ENCODE measurements at places on chromosomes 7 and 10. TPM values are rescaled to one million over a fixed set of nuclear protein-coding genes. Genes with fewer than 3 reads are reported as not detected.

GRCh38 chr10:116093031-116093430 is 180.0 kb downstream of the GFRA1 start:
- H3K27me3 ChIP-seq: no peaks in the 10 kb centered on the region
- H3K4me3 ChIP-seq: no peak overlapping the region
- H3K4me1 ChIP-seq: no peaks in the 10 kb centered on the region
- H3K27ac ChIP-seq: no peak overlapping the region
- no peaks in the 10 kb centered on the region for H3K36me3 ChIP-seq
- DNase-seq: no peak

The EVX1 gene
- not detected for total RNA-seq

DNA sequence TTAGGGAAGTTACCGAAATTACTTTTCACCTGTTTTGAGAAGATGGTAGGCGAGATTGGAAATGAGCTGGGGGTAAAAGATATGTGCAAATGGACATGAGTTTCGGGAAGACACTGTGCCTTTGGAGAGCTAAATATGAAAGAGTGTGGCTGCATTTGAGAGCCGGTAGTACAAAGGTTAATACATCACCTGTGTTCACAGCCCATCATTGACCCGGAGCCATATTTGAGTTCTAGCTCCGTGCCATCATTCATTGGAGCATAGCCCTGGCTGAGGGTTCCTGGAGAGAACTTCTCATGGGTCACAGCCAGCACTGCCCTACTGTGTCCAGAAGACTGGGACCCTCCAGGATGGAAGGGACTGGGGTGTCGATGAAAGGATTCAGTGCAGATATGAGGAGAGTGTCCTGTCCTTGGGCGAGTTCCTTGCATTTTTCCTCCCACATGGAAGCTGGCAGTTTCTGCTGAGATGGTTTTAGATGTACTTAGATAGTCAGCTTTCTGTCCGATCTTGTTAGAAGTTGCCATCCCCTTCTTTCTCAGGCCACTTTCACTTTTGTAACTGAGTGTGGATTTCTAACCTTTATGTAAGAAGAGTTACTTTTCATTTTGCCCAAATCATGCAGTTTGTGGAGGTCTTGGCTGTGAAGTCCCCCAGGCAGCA is 138.8 kb downstream of the JCAD start:
- H3K27me3 ChIP-seq: no peaks in the 10 kb centered on the region
- H3K27ac ChIP-seq: peak overlapping the region; percentile 64
- H3K4me3 ChIP-seq: no peak overlapping the region
- H3K36me3 ChIP-seq: no peaks in the 10 kb centered on the region
- DNase-seq: no peak

DNA sequence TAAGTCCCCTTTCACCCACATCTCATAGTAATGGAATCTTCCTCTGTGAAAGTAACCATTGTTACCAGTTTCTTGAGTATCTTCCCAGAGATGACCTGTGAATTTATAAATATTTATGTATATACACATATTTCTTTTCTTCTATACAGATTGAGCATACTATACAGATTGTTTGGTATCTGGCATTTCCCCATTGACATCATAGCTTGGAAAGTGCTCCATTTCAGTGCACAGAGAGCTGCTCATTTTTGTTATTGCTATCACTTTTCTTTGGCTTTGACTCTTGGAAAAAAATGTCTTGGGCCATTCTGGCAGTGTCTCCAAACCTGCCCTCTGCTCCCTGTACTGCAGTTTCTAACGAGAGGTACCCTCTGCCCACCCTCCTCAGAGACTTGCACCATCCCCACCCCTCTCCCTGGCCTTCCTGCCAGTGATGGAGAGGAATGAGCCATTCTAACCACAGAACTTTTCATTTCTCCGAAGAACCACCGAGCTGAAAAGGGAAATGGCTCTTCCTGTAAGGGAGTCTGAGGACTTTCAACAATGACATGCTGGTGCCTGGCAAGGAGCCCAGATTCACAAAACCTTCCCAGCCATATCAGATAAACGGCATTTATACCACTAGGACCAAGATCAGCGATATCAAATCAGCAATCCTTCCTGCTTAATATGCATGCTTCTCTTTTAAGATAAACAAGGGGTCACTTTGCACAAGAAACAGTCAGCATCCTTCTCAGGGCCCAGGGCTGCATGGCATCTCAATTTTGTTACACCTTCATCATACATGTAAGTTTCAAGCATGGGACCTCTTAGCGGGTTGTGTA is 19.7 kb upstream of the CCSER2 start:
- H3K36me3 ChIP-seq: no peaks in the 10 kb centered on the region
- no peaks in the 10 kb centered on the region for H3K4me1 ChIP-seq
- H3K27me3 ChIP-seq: no peaks in the 10 kb centered on the region

DNA sequence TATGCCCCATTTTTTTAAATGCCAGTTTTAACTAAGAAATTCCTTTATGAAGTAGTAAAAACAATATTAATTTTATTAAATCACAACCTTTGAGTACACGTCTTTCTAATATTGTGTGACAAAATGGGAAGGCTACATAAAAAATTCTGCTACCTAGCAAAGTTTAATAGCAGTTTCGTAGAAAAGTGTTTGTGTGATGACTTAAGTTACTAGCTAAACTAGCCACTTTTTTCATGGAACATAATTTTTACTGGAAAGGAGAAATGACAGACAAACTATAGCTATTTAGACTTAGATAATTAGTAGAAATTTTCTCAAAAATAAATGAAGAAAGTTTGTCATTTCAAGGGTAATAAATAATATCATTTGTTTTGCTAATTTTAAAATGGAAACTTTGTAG is 153.1 kb downstream of the GPAM start:
- no peak overlapping the region for H3K4me3 ChIP-seq
- no peak overlapping the region for H3K27ac ChIP-seq
- no peaks in the 10 kb centered on the region for H3K36me3 ChIP-seq
- H3K4me1 ChIP-seq: no peaks in the 10 kb centered on the region
- no peak for DNase-seq

DNA sequence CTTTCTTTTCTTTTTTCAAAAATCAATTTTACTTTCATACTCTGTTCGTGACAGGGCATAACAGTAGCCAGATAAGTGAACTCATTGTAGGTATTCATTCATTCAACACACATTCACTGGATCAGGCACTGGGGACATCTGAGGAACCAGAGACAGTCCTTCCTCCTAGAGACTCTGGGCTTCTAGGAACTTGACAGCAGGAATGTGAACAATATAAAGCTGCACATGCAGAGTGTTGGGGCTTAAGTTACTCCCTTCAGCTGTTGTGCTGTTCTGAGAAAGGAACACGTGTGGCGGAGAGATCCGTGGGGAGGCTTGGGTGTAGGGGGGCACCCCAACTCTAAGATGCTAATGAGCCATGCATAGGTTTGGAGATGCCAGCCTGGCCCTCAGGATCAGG is 120.4 kb downstream of the PKD1L1 start:
- no peak for DNase-seq
- no peaks in the 10 kb centered on the region for H3K27me3 ChIP-seq
- H3K4me3 ChIP-seq: no peak overlapping the region
- peaks cover 5% of the 10 kb centered on the region for H3K4me1 ChIP-seq

GRCh38 chr10:1558906-1559305 is 178.4 kb downstream of the ADARB2 start:
- H3K27me3 ChIP-seq: peaks cover 22% of the 10 kb centered on the region
- no peaks in the 10 kb centered on the region for H3K4me1 ChIP-seq
- no peak overlapping the region for H3K27ac ChIP-seq
- H3K36me3 ChIP-seq: no peaks in the 10 kb centered on the region
- DNase-seq: no peak
- H3K4me3 ChIP-seq: no peak overlapping the region

The FGL2 gene
- 17.4 TPM for total RNA-seq

GRCh38 chr10:9824631-9825071 is 1193.0 kb upstream of the CELF2 start:
- no peaks in the 10 kb centered on the region for H3K4me1 ChIP-seq
- DNase-seq: no peak
- no peaks in the 10 kb centered on the region for H3K27me3 ChIP-seq
- H3K4me3 ChIP-seq: no peak overlapping the region

The PAPSS2 gene
- 21.1 TPM for total RNA-seq

The CCDC172 gene
- not detected for total RNA-seq

DNA sequence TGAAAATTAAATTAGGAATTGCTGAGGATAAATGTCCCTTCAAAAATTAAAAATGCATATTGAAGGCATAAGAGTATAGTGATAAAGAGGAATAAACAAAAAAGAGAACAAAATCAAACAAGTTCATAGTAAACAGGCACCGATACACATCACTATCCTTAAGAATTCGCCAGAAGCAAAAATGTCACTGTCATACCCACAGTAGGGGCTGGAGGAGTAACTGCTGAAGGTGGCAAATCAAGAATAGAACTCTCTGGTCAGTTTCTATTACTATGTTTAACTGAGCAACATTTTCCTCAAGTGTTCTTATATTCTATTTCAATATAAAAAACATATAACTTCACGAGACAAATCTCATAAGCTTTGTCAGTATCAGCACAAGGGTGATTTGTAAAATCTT is 84.0 kb downstream of the VPS41 start:
- no peak overlapping the region for H3K4me3 ChIP-seq
- H3K36me3 ChIP-seq: no peaks in the 10 kb centered on the region
- no peaks in the 10 kb centered on the region for H3K27me3 ChIP-seq
- H3K27ac ChIP-seq: no peak overlapping the region
- no peak for DNase-seq

- H3K4me1 ChIP-seq: no peaks in the 10 kb centered on the region
- H3K27me3 ChIP-seq: no peaks in the 10 kb centered on the region
- DNase-seq: no peak
- no peak overlapping the region for H3K27ac ChIP-seq
- H3K36me3 ChIP-seq: no peaks in the 10 kb centered on the region
These were observed 105.5 kb upstream of the CSTF2T start for GRCh38 chr10:51804866-51805265.

DNA sequence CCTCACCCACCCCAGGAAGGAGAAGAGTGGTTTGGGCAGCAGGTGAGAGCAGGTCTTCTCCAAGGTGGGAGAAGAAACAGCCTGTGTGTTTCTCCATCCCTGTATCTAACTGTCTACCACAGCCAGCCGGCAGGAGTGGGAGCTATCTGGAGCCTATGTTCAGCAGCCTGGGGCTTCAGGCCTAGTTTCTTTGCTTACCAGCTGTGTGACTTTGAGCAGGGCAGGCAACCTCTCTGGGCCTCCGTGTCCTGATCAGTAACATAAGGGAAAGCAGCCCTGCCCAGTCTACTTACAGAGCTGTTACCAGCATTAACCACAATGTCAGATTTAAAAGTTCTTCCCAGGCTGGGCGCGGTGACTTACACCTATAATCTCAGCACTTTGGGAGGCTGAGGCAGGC is 450.7 kb upstream of the ZMIZ1 start:
- H3K27ac ChIP-seq: no peak overlapping the region
- H3K27me3 ChIP-seq: no peaks in the 10 kb centered on the region
- no peaks in the 10 kb centered on the region for H3K36me3 ChIP-seq
- H3K4me3 ChIP-seq: no peak overlapping the region
- no peaks in the 10 kb centered on the region for H3K4me1 ChIP-seq
- no peak for DNase-seq

The UCN3 gene
- not detected for total RNA-seq

DNA sequence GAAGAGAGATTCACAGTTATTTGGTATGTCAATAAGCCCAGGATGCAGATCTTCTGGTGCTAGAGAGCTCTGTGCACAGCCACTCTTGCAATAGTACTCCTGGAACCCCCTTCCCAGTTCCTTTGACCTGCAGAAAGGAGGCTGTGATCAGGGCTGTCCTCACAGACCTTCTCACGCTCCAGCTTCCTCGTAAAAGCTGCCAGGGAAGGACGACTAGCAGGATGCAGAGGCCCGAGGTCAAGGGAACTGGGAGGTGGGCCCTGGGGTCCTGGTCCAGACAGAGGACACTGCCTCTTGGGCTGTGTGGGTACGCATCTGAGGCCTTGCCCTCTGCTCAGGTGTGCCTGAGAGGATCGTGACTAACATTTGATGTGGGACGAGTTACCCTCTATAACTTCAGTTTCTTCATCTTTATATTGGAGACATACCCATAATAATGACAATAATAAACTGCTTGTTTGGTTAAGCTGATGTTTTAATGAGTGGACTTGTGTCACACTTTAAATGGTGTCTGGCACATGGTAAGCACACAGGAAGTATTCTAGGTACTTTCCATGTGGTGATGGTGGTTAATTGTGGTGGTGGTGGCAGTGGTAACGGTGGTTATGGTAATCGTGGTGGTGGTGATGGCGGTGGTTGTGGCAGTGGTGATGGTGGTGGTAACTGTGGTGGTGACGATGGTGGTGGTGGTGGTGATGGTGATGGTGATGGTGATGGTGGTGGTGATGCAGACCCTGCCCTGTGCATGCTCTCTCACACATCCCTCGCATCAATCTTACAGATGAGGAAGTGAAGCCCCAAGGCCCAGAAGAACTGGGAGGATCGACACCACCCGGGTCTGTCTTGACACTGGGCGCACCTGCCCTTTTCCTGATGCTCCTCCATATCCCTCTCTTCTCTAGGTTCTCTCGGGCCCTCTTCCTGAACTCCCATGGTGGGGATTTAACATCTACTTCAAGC is 235.2 kb upstream of the GRB10 start:
- no peak overlapping the region for H3K4me3 ChIP-seq
- DNase-seq: no peak
- H3K27me3 ChIP-seq: no peaks in the 10 kb centered on the region
- no peaks in the 10 kb centered on the region for H3K4me1 ChIP-seq
- H3K36me3 ChIP-seq: no peaks in the 10 kb centered on the region

The CLCN1 gene
- not detected for total RNA-seq

GRCh38 chr10:71133710-71134686 is 78.4 kb upstream of the UNC5B start:
- no peaks in the 10 kb centered on the region for H3K27me3 ChIP-seq
- no peaks in the 10 kb centered on the region for H3K36me3 ChIP-seq
- no peak overlapping the region for H3K27ac ChIP-seq
- H3K4me3 ChIP-seq: no peak overlapping the region
- no peaks in the 10 kb centered on the region for H3K4me1 ChIP-seq

The PTPRZ1 gene
- 32.1 TPM for total RNA-seq

The EZH2 gene
- total RNA-seq: 4.3 TPM

GRCh38 chr7:149642589-149642988 is 130.8 kb downstream of the ZNF467 start:
- DNase-seq: no peak
- H3K36me3 ChIP-seq: no peaks in the 10 kb centered on the region
- H3K4me1 ChIP-seq: no peaks in the 10 kb centered on the region
- H3K27ac ChIP-seq: no peak overlapping the region
- H3K4me3 ChIP-seq: no peak overlapping the region
- H3K27me3 ChIP-seq: no peaks in the 10 kb centered on the region

DNA sequence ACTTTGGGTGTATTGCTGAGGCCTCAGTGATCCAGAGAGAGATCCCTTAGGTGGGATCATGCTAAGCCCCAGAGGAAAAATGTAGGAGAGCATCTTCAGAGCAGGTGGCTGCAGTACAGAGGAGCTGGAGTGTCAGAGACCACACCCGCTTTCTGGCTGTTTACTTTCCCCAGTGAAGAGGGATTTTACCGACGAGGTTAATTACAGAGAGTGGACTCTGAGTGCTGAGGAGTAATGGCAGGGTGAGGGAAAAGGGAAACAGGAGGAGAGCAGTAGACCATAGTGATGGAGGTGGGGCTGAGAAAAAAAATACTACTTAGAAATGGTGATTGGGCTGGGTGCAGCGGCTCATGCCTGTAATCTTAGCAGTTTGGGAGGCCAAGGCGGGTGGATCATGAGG is 43.3 kb upstream of the HBP1 start:
- no peak overlapping the region for H3K27ac ChIP-seq
- H3K4me1 ChIP-seq: no peaks in the 10 kb centered on the region
- no peaks in the 10 kb centered on the region for H3K27me3 ChIP-seq
- H3K4me3 ChIP-seq: no peak overlapping the region

The ACHE gene
- total RNA-seq: 4.3 TPM

The LRRD1 gene
- 0.16 TPM for total RNA-seq

GRCh38 chr7:100038326-100038725 is 11.2 kb upstream of the ZSCAN21 start:
- H3K27me3 ChIP-seq: no peaks in the 10 kb centered on the region
- no peaks in the 10 kb centered on the region for H3K4me1 ChIP-seq
- peaks cover 6% of the 10 kb centered on the region for H3K36me3 ChIP-seq
- H3K4me3 ChIP-seq: no peak overlapping the region
- H3K27ac ChIP-seq: no peak overlapping the region

The OR2A12 gene
- total RNA-seq: not detected

All from breast epithelium (tissue), 4 donors.